GM04503 (cell line): ENCODE measurements at places on chromosomes 4 and X.

DNA sequence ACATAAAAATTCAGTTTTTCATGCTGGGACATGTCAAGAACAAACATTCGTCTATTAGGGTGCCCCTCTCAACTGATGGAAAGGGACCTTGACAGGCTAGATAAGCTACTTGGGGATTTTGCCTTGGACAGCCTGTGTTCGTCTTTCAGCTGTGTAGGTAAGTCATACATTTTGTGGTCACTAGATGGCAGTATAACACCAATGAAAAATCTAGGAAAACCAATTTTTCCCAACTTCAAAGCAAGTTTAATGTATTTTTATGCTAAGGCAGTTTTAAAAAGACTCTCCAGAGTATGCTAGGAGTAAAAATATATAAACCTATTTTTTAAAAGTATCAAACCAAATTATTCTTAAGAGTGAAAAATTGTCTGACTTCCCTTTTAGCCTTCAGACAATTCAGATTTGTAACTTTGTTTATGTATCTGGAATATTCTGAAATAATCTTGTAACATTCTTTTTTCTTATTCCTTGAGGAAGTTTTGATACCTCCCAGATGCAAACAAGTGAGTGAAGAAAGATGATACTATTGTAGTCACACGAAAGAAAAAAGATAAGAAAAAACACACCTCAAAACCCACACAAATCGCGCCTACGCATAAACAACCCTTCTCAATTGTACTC is 158.3 kb downstream of the CPE start:
- peak; percentile 5 for DNase-seq

- DNase-seq, result no peak
These were observed 179.1 kb upstream of the NDST4 start for GRCh38 chr4:115292320-115293092.

GRCh38 chr4:148171596-148171995 is 270.6 kb downstream of the NR3C2 start:
- DNase-seq, result no peak

- DNase-seq, result no peak
These were observed 2.2 kb downstream of the GPR78 start for GRCh38 chr4:8582436-8582835.

DNA sequence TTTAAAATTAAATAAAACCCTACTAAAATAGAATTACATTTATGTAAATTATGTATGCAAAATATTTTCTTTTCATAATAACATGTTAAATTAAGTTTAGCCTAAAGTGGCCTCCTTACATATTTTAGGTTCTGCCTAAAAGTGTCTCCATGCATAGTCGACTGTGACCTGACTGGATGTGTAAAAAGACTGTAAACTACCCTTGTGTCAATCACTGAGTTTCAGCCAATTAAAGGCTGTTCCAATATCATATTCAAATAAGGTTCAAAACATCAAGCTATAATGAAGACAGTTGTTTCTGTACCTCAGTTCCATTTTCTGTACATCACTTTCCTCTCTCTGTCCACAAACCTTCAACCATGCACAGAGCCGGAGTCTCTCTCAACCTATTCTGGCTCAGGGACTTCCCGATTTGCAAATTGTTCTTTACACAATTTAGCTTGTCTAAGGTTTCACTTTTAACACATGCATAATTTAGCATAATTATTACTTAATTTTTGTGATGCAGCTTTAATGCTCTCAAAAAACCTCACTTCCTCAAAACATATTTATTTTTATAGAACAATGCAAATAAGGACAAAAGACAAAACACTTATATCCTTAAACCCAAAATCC is 60.1 kb downstream of the SH3RF1 start:
- no peak for DNase-seq

DNA sequence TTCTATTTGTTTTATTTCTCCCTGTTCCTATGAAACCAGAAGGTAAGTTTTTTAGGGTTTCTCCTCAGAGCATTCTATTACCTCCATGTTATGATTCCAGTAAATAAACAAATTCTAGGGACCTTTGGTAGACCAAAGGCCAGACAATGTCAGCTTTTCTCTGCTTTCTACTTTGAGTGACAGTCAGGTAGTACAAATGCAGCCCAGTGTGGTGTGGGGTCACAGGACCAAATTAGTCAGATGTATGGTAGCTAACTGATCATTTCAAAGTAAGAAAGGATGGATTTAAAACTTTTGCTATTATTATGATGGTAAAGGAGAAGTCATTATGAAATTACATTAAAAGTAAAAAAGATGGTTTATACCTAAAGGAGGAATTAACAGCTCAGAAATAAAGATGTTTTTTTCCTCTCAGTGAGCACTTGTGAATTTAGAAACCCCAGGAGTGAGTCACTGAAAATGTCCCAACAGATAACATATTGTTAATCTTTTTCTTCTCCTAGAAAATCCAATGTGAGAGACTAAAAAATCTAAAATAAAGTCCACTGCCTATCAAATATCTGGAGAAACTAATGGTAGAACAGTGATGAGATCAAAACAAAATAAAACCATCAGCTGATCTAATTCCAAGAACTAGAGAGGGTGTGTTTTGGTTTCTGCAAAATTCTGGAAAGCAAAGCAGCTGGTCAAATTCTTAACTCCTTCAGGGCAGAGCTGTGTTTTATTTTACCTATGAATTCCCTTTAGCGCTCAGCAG is 16.6 kb upstream of the KLHL2 start:
- DNase-seq, result no peak

DNA sequence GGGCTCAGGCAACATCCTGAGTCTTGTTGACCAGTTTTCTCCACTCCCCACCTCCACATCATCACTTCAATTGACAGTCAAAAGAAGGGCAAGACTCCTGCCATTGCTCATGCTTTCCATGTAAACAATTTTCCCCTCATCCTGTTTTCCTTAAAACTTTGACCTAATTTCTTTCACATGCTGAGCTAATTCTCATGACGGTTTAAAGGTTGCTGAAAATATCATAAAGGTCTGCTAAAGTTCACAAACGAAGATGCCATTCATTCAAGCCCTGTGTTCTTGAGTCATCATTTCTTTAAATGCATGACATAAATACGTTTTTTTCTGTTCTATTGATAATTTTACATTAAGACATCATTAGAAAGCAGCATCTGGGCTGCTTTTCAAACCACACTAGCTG is 353.9 kb downstream of the NKX6-1 start:
- DNase-seq, result no peak

DNA sequence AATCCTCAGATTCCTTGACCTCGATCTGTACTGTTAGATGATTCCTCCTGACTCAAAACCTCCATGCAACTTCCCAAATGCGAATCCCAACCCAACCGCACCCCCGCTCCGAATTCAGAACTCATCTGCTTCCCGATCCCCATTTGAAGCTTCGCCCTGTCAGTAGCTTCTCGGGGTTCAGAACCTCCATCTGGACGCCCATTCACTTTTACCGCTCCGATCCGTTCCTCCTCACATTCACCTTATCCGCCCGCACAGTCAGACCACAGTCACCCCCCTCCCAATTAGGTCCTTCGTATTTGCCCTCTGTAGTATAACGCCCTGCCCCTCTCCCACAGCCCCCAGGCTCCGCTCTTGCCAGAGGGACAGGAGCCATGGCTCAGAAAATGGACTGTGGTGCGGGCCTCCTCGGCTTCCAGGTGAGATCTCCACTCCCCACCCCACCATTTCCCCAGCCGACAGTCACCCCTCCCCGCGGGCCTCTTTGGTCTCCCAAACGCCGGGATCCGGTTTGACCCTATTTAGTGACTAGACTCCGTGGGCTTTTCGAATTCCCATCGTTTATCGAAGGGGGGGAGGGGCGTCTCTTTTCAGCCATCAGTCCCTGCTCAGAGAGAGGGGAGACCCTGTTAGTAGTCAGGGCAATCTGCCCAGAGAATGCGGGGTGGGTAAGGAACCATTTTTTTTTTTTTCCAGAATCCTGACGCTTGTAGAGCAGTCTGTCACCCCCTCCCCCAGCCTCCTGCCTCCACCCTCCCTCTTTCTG is 691 bp downstream of the MAGED1 start:
- DNase-seq, result no peak

- no peak for DNase-seq
These were observed 65.6 kb downstream of the ATXN3L start for GRCh38 chrX:13254076-13254785.

- no peak for DNase-seq
These were observed 214.4 kb upstream of the CPEB2 start for GRCh38 chr4:14787894-14788293.

DNA sequence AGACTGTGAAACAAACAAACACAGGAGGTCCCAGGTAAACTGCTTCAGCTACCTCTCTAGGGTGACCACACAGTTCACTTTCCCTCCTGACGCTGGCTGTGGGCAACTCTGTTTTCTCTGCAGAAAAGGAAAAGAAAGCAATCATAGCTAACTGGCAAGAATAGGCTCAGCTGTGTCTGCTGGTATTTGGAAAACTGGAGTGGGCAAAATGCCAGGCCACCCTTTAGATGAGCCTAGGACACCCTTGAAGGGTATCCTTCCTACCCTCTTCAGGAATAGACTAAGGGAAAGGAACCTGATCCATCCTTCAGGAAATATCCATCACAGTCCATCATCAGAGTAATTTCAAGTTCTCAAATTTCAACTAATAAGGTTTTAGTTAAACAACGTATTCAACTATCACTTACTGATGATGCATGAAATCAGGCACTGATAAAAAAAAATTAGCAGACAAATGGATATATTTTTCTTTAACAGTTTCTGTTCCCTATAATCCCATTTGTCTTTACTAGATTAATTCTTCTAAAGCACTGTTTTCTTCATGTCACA is 60.9 kb downstream of the CAMK2D start:
- no peak for DNase-seq

DNA sequence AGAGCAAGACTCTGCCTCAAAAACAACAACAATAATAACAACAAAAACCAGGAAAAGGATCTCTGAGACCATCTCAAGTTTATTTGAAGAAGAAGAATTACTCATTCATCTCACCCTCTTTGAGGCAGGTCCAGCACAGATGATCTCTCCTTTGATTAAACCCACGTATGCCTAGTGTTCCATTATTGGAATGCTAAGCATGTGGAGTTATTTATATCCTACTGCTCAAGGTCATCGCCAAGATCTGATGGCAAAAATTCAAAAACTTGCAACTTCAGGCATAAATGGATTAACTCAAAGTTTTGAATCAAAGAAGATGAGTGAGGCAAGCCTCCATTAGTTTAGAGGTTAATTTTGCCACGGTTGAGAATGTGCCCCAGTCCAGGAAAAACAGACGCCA is 184.2 kb downstream of the DHRSX start:
- no peak for DNase-seq
